ENCODE measurements at places on chromosomes 16 and 17.

GRCh38 chr16:3254309-3254708 is 2.1 kb downstream of the MEFV start:
- no peak for DNase-seq

GRCh38 chr16:84593825-84594724 is 23.8 kb downstream of the COTL1 start:
- peak; percentile 45 for DNase-seq

- no peak for DNase-seq
Measured at GRCh38 chr16:87342978-87343752, 26.0 kb upstream of the C16orf95 start.

DNA sequence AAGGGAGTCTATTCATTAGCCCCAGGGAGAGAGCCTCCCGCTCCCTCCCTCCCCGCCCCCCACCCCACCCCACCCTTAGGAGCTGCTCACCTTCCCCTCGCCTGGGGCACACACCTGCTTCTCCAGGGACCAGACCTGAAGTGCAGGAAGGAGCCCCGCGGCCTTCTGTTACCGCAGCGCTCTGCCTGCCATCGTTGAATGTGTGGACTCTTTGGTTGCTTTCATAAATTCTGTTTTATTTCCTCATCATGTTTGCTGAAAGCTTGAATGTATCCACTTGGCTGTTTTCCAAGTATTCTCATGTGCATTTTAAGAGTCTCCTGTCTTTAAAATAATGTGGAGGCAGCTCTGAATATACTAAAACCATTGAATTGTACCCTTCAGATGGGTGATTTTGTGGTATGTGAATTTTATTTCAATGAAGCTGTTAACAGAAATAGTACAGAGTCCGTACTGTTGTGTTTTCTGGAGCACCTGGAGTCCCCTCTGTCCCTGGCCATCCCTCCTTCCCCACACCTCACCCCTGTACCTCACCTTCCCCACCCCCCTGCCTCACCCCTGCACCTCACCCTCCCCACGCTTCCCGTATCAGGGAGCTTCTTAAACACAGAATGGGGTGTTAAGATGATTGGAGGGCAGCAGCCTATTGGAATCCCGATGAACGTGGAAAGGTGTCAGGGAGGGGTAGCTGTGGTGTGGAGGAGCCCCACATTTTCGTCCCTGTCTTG is 25.5 kb downstream of the RAB11FIP3 start:
- DNase-seq, result no peak

DNA sequence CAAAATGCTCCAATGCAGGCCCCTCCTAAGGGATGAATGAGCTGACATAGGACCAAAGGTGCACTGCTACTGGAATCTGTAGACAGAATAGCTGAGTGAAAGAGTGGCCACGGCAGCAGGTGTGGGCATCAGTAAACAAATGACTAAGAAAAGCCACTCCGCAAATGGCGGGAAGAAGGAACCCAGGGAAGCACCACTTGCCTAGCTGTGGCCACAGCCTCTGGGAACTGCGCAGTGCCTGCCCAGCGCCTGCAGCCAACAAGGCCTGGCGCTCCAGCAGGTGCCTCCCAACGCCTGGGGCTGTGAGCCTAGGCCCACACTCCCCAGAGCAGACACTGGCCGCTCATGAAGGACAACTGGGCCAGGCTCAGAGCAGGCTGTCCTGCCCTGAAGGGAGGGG is 11.8 kb downstream of the PEMT start:
- no peak for DNase-seq

DNA sequence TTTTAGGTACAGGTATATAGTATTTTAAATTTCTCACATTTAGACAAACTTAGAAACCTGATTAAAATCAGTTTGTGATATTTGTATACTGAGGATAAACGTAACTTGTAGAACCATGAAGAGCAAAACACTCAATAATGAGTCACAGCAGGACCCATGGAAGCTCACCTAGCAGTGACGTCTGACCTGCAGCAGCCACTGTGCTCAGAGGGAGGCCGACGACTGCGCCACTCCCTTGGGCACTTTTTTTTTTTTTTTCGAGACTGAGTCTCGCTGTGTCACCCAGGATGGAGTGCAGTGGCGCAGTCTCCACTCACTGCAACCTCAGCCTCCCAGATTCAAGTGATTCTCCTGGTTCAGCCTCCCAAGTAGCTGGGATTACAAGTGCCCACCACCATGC is 106.2 kb upstream of the AXIN2 start:
- DNase-seq, result no peak

DNA sequence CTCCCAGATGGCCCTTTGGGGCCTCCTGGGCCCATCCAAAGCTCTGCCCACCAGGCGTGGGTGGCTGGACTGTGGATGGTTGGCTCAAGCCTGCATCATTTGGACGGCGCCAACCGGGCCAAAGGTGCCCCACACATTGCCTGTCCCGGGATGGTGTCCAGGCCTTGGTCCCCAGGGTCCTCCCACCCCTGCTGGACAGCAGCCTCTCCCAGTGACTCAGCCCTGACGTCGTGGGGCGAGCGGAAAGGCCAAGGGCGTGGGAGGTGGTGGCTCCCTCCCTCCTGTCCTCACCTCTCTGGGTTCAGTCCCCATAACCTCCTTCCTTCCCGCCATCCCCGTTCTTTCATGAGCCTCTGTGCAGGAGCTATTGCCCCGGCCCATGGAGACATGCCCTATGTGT is 42.1 kb upstream of the DLX4 start:
- peak; percentile 94 for DNase-seq

- DNase-seq, result no peak
Measured at GRCh38 chr16:19314718-19315425, 29.3 kb downstream of the CLEC19A start.

DNA sequence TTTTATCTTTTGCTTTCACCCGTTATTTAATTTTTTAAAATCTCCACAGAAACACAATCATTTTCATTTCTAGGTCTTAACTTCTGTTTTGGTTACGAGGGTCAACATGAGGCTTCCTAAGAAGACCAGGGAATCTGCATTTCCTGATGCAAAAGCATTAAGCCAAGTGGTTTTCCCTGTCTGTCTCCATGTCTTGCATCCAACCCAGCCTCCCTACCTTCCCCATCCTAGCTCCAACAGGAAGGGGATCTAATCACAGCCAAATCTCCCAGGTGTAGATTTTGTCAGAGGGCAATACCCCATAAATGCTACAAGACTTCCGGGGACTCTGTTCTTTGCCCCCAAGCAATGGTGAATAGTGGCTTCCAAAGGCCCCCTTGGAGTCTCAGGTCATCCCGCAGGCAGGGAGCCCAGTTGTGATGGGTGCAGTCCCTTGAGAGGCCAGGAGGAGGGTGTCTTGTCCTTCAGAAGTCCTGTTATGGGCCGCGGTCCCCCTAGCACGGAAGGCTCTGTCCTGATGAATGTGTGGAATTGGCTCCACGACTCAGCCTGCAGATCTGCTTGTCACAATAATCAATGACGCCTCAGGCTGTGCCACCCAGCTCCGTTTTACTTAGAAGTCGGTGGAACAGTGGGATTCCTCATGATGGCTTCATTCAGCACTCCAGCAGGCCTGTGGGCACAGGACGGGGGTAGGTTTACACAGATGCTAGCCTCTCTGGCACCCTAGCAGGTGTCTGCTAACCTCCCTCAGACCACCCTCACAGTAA is 141.1 kb downstream of the RGS9 start:
- DNase-seq, result peak; percentile 41

- DNase-seq, result no peak
Measured at GRCh38 chr16:71676236-71676635, 48.3 kb downstream of the PHLPP2 start.

DNA sequence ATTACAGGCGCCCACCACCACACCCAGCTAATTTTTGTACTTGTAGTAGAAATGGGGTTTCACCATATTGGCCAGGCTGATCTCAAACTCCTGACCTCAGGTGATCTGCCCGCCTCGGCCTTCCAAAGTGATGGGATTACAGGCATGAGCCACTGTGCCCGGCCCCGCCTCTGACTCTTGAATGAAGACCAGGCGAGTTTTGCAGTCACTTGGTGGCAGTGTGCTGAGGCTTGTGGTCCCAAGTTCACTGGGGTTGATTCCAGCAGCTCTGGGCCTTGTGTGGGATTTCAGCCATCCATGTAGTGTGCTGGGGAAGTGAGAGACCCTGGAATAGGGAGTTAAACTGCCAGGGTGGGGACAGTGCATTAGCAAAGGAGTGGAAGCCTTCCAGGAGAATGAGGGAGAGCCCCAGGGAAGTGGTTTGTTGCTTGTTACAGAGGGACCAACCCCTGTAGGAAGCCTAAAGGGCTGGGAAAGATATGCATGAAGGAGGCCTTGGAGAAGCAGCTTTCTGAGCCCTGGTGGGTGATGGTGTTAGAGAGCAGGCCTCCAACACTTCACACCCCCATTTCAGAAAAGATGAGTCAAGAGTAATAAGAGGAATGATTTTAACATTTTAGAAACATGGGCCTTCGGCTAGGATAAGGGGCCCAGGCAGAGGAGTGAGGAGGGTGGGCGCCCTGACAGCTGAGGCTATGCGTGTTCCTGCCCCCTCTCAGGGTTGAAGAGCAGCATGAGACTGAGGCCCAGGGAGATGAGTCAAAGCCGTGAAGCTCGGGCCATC is 14.5 kb downstream of the PSKH1 start:
- no peak for DNase-seq

GRCh38 chr17:45277992-45278391 is 16.1 kb upstream of the SPATA32 start:
- peak; percentile 55 for DNase-seq

GRCh38 chr17:33674685-33675084 is 381.6 kb upstream of the ASIC2 start:
- peak; percentile 56 for DNase-seq

DNA sequence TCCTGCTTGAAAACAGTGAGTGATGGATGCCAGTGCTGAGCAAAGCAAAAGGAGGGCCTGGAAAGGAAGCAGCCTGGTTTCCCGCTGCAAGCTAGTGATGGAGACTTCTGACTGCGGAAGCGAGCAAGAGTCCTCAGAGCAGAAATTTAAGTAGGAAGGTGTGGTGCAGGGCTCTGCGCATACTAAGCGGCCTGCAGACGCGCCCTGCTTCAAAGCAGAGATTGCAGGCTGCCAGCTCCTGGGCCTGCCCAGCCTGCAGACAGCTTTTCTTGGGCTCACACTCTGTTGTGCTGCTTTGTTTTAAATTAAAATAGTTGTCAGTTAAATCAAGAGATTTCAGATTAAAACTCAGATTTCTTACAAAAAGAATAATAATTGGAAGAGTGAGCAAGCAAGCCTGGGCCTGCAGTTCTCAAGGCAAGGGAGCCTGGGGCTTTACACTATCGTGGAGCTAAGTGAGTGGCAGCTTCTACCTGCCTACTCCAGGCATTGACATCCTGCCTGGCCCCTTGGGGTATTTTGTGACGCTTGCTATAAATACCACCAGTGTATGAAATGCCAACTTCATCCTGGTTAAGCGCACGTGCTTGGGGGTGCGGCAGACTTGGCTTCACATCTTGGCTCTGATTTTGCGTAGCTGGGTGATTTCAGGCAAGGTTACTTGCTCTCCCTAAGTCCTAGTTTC is 237.3 kb downstream of the XYLT1 start:
- DNase-seq, result no peak

DNA sequence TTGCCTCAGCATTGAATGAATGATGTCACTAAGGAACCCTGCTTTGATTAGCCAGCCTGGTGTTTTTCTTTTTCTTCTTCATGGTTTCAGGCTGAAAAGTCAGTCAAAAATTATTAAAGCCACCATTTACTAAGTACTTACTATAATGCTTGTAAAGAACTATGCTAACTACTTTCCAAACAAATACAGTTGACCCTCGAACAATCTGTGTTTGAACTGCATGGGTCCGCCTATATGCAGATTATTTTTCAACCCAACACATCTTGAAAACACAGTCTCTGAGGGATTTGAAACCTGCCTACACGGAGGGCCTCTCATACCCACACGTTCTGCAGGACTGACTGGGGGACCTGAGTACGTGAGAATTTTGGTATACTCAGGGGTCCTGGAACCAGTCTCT is 136.3 kb downstream of the PARN start:
- DNase-seq, result no peak

- DNase-seq, result peak; percentile 87
Measured at GRCh38 chr17:13626703-13627102, 25.0 kb upstream of the HS3ST3A1 start.

DNA sequence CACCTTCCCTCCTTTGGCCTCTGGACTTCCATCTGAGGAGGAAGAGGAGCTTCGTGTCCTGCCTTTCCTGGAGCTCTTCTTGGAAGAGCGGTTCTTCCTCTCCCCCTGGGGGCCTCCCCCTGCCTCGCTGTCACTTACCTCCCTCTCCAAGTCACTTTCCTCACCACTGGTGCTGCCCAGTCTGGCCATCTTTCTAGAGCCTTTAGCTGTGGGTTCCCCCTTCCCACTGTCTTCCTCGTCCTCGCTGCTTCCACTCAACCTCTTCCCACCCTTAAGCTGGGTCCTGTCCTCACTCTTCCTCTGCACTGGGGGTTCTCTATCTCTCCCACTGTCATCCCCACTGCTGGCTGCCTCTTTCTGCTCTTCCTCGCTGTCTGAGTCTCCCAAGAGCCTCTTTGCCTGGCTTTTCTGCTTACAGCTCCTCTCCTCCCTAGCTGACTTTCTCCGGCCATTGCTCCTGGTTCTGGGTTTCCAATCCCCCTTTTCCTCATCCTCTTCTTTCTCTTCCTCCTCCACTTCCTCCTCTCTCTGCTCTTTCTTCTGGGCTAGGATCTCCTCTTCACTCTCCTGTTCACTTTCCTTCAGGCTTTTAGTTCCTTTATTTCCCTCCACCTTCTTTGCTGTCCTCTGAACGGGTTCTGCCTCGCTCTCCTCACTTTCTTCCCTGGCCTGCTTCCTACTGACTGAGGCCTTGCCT is 1.4 kb downstream of the HIRIP3 start:
- DNase-seq, result no peak

- no peak for DNase-seq
Measured at GRCh38 chr16:75053791-75054555, 55.1 kb downstream of the ZNRF1 start.

DNA sequence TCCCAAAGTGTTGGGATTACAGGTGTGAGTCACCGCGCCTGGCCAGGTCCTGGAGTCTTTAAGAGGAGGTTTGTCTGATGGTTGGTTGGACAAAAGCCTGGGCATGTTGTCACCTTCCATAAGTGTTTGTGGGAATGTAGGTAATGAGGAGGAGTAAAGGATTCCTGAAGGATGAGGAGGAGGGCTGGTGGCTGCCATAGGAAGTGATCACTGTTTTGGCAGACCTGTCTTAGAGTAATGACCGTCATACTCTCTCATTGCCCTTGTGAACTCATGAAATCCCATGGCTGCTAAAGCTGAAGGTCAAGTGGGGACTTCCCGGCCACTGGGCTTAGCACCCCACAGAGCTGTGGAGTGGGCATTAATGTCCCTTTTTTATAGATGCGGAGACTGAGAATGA is 40.5 kb downstream of the TENT4B start:
- no peak for DNase-seq

DNA sequence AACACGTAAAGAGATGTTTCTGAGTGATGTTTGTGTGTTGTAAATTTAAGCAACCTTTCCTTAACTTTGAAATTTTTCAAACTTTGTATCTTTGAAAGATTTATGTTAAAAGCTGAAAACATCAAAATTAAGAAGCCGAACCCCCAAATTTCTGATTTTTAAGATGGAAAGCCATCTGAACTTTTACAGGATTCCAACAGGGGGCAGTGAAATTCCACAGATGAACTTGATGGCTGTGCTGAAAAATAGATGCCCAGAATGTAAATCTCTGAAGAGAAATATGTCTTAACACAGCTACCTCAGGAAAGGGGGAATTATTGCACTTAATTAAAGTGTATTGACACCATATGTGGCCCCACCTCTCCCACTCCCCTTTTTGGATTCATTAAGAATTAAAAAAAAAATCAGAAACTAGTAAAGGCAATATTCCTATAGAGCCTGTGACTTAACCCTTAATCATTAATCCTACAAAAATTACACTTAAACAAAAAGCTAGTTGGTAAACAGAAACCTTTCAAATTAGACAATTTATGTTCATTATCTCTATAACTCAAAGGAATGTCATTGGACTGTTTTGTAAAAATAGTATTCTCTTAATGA is 597.9 kb downstream of the KCNJ2 start:
- DNase-seq, result peak; percentile 44
